ENCODE measurements at places on chromosomes 16 and 17.

- DNase-seq = no peak
Observed at GRCh38 chr16:87686697-87687096, 79.1 kb downstream of the KLHDC4 start.

DNA sequence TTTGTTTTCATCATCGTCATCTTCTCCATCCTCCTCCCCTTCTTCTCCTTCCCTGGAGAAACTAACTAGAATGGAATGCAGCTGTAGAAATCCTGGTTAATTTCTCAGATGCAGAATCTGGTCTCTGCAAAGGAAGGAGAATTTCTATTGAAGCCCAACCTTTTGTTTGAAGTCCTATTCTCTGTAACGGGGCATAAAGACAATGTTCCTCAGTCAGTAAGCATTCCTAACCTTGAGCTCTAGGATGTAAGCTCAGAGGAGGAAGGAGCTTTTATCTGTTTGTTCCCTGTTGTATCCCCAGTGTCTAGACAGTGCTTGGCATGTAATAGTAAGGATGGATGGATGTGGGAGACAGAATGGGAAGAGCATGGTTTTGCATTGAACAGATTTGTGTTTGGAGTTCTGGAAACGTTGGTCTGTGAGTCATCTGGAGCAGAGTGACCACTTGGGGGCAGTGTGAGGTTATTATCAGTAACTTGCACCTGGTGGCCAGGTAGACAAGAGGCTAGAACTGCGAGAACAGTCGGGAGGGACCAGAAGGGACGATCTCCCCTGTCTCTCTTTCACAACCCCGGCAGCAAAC lies 363.7 kb downstream of the SNX29 start:
- no peak for DNase-seq

DNA sequence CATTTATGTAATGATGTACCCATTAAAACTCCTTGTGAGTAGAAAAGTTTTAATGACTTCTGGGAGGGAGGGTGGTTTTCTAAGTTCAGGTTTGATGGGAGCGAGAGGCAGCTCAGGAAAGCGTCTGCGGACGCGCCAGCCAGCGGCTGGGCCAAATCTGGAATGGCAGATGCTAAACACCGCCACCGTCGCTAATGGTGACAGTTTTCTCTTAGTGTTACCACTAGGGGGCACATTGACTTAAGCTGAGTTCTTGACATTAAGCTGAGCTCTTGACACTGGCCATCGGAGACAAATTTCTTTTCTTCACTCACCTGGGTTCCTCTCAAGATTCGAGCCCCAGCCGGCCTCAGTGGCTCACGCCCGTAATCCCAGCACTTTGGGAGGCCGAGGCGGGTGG lies 6.7 kb downstream of the TRPV1 start:
- no peak for DNase-seq

DNA sequence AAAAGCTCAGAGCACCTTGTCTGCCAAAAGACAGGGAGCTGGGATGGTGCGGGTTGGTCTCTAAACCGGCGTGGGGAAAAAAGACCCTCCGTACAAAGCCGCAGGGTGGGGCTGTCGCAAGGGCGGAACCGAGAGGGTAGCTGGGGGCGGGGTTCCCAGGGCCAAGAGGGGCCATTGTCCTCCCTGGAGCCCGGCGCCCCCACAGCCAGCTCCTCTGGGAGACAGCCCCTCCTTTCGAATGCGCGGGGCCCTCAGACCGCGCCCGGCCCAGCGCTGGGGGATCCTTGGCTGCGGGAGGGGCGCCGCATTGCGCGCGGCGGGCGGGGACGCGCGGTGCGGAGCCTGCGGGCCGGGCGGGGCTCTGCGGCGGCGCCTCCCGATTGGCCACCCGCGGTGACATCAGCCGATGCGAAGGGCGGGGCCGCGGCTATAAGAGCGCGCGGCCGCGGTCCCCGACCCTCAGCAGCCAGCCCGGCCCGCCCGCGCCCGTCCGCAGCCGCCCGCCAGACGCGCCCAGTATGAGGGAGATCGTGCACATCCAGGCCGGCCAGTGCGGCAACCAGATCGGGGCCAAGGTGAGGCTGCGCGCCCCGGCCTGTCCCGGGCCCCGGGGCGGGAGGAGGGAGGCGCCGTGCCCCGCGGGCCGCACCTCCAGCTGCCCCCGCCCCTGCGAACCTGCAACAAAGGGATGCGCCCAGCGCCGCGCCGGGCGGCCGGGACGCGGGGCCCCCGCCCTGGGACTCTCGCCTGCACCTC lies at the start of gene TUBB3:
TSS of gene TUBB3 (plus strand) at position 459 of the 756 bp plus-strand sequence. CDS start at position 519, 60 bp downstream.
- peak; percentile 74 for DNase-seq

DNA sequence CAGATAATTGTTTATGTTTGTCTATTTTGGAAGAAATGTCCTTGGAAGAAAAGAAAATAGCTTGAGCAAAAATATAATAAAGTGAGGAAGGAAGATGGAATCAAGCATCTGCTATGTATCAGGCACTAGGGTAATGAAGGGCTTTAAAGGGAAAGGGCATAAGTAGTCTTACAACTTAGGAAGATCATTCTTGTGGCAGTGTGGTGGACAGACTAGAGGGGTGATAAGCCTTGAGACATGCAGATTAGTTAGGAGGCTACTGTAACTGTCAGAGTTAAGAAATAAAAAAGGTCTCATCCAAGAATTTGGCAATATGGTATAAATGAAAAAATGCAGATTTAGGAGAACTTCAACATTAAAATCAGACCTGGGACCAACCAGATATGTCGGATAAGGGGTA lies 14.9 kb downstream of the FAM222B start:
- DNase-seq = no peak

- DNase-seq = no peak
Observed at GRCh38 chr17:1110862-1111598, 68.8 kb downstream of the ABR start.

GRCh38 chr17:78707016-78707415 lies 75.1 kb downstream of the CYTH1 start:
- no peak for DNase-seq

- DNase-seq = no peak
Observed at GRCh38 chr17:78734793-78735641, 47.1 kb downstream of the CYTH1 start.

DNA sequence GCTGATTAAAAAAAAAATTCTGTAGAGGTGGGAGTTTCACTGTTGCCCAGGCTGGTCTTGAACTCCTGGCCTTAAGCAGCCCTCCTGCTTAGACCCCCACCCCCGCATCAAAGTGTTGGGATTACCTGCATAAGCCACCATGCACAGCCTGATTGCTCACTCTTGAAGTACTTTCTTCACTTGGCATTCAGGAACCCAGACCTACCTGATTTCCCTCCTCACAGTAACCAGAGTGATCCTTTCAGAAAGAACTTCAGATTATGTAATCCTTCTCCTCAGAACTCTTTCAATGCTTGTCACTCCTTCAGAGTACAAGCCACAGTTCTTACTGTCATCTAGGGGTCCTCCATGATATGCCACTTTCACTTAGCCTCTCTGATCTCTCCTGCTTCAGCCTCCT lies 1.4 kb downstream of the EFCAB13 start:
- DNase-seq = no peak

DNA sequence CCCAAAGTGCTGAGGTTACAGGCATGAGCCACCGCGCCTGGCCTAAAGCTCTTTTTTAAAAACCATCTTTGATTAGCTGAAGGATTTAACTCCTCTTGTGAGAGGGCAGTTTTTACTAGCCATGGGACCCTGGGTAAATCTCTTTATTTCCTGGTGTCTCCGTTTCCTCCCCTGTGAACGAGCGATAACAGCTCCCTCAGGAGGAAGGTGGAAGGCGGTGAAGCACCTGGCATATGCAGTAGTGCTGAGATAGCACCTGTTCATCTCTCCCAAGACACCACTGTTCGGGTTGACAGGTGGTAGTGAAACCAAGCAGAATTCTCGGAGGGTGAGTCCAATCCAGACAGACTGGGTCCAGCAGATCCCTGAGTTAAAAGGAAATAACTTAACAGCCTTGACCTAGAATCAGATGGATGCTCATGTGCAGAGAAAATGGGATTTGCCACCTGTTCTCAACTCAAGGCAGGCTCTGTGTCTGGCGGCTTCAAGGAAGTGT lies 86.2 kb downstream of the CRISPLD2 start:
- no peak for DNase-seq

DNA sequence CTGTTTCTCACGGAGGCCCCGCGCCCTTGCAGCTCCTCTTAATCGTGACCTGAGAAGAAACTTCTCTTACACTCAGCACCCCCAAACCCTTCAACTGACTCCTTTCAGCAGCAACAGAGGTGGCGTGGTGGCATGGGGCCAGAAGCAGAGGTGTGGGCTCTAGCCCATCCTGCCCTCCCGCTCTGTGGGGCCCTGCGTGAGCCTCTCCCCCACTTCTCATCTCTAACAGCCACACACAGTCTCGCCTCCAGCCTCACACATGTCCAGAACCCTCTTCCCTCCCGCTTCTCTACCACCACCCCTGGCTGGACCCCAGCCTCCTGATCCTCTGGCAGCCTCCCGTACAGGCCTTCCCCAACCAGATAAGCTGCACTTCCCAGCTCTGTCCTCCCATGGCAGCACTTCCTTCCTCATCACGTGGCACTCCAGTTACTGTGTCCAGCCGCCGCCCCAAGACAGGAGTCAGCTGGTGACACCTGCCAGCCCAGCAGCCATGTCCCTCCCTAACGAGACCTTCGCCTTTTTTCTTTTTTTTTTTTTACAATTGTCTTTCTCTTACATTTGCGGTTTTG lies 30.5 kb downstream of the NSMCE1 start:
- no peak for DNase-seq

- peak; percentile 63 for DNase-seq
Observed at GRCh38 chr17:73952480-73953205, 250.8 kb upstream of the RPL38 start.

DNA sequence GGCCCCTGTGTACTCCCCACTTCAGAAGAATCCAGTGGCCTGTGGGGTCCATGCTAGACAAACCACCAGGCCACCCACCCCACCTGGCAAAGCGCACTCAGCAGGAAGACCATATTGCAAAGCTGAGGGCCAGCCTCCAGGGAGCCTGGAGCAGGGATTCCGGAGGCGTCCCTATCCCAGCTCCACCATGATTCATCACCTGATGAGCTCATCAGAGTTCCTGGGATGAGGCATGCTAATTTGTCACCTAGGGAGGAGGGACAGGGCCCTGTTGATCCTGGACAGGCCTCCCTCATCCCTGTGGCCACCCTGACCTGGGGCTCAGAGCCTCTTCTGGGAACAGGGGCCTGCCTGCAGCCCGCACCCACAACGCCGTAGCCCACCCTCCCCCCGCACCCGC lies 131.6 kb upstream of the PLCG2 start:
- DNase-seq = no peak

DNA sequence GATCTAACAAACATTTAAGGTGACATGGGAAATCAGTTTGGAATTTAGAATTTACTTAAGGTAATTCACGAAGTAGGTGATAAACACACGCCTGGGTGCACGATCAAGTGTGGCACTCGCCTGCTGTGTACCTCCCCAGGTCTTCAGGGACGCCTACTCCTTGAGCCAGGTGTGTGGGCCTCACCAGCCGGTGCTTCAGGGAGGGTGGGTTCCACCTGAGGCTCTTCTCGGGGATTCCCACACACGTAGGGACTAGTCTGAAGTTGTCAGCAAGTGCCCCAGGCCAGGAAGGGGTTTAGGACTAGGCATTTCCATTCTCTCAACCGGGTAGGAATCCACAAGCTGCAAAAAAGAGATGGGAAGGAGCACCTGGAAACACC lies 9.8 kb upstream of the NAT9 start:
- DNase-seq = no peak

- DNase-seq = no peak
Observed at GRCh38 chr16:473046-474043, 47.9 kb downstream of the RAB11FIP3 start.

- DNase-seq = no peak
Observed at GRCh38 chr17:51238255-51238887, 21.5 kb downstream of the MBTD1 start.

- DNase-seq = no peak
Observed at GRCh38 chr16:72262711-72263110, 90.8 kb upstream of the PMFBP1 start.

DNA sequence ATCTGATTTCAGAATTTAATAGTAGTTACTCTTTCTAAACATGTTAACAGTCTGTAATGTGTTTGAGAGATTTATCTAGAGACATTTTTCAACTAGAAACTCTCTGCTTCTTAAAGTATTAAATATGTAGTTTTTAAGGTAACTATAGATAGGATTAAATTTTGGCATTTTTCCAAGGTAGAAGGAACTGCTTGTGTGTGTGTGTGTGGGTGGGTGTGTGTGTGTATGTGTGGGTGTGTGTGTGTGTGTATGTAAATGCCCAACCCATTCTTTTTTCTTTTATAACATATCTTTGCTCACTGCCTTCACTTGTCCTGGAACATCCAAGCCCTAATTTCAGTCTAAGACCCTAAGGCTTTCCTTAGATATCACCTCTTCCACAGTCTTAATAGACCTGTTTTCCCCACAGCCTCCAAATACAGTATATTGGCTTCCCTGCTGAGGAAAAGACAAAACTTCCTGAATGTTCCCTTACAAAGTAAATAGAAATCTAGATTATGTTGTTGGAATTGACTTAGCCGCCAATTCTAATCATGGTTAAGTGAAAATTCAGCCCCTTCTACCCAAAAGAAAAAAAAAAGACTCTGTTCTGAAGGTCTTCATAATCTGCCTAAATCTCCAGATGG lies 33.5 kb downstream of the NUP93 start:
- DNase-seq = no peak

- no peak for DNase-seq
Observed at GRCh38 chr17:78769196-78769773, 12.8 kb downstream of the CYTH1 start.

DNA sequence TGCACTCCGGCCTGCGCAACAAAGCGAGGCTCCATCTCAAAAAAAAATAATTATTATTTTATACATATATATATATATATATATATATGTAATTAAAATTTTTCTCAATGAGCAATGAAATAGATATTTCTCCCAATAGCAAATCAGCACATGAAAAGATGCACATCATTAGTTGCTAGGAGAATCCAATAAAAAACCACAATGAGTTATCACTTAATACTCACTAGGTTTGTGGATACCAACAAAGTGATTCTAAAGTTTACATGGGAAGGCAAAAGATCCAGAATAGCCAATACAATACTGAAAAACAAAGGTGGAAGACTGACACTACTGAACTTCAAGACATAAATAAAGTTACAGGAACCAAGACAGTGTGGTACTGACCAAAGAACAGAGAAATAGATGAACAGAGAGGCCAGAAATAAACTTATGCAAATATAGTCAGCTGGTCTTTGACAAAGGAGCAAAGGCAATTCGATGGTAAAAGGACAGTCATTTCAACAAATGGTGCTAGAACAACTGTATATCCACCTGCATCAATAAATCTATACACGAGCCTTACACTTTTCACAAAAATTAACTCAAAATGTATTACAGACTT lies 13.6 kb downstream of the SMG6 start:
- no peak for DNase-seq

- DNase-seq = no peak
Observed at GRCh38 chr17:66687570-66688284, 147.2 kb upstream of the CACNG5 start.
